ENCODE measurements at places on chromosomes 5 and 9.

DNA sequence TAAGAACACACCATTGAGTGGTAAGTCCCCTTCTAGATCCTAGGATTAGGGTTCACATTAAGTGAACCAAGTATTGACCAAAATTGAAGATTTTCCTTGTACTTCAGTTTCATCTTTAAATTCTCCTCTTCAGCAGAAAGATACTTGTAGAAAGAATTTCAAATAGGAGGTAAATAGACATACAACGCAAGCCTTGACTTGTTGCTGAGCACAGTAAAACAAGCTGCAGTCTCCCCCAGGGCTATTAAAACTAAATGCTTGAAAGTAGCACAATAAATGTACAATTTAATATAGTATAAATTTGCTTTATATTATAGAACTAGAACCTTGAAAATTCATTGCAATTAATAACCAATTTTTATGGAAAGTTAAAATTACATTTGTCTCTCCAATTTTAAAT is 170.1 kb upstream of the TARS1 start:
- no peak for DNase-seq

GRCh38 chr9:136900988-136901515 is 14.7 kb downstream of the TRAF2 start:
- DNase-seq = no peak

GRCh38 chr9:76302947-76303550 is 91.2 kb downstream of the RFK start:
- DNase-seq = peak; percentile 86

DNA sequence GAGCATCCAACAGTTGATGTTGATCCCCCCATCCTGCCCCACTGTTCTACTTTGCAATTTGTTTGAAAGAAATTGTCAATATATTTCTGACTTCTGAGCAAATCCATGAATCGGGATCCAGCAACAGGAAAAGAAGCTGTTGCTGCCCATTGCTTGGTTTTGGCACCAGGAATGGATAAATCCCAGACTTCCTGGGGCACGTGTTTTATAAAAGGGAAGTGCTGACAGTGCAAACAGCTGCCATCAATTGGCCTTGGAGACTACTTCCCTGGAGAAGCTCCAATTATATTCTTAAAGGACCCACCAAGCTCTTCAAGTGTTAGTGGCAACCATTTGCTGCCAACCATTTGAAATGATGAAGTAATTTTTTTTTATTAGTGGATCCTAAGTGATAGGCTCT is 13.7 kb downstream of the STK32A start:
- no peak for DNase-seq

- DNase-seq = peak; percentile 96
Observed at GRCh38 chr5:32504989-32505596, 60.6 kb upstream of the ZFR start.

- DNase-seq = no peak
Observed at GRCh38 chr5:15353086-15353645, 146.8 kb upstream of the FBXL7 start.

DNA sequence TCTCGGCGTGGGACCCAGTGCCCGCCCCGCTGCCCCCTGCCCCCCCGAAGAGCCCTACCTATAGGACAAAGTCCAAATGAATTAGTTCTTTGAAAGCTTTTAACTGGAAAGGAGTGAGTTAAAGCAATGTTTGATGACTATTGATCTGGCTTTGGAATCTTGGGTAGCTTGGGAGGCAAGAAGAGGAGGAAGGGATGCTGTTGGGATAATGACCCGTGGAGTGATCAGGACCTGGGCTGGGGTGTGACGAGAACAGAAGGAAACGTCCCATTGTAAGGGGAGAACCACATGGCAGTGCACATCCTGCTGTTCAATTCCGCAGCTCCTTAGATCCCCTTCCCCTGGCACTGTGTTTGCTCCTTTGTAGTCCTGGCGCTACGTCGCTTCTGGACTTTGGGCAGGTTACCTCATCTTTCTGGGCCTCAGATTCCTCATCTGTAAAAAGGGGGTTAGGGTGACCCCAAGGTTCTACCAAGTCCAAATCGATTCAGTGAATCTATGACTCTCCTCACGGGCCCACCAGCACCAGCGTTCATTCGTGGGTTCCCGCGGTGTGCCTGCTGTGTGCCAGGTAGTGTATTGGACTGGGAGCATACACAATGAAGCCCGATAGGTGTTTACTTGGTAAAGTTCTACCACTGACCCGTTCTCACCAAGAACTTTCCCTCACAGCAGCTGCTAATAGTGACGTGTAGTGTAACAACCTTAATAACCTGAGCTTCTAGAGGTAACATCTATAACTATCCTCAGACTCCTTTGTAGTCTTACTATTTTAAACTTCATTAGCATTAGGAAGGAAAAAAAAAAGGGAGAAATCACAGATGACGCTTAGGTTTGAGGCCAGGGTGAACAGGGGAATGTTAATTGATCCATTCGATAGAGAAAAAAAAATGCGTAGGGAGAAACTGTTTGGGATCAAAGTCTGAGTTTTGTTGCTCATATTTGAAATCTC is 1.1 kb upstream of the NADK2 start:
- DNase-seq = no peak

- no peak for DNase-seq
Observed at GRCh38 chr5:139186261-139186660, 11.9 kb downstream of the SIL1 start.

DNA sequence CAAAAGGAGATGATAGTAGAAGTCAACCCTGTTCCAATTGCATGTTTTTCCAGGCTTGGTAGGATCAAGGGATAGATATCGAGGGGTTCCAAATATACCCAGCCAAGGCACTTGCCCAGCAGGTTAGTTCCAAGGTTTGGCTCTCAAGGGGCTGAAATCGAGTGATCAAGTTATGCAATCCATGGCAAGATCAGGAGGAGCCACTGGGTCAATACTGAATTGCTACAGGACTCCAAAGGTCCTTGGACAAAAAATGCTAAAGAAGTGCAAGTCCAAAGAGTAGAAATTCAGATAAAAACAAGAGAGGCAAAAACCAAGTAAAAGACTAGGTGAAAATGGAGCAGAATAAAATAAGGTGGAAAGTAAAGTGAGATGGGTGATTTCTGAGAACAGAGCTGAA is 179.1 kb upstream of the RFX3 start:
- no peak for DNase-seq

- DNase-seq = no peak
Observed at GRCh38 chr5:151578326-151579025, 12.7 kb downstream of the FAT2 start.

GRCh38 chr9:130963337-130963908 is 24.4 kb upstream of the FIBCD1 start:
- no peak for DNase-seq

DNA sequence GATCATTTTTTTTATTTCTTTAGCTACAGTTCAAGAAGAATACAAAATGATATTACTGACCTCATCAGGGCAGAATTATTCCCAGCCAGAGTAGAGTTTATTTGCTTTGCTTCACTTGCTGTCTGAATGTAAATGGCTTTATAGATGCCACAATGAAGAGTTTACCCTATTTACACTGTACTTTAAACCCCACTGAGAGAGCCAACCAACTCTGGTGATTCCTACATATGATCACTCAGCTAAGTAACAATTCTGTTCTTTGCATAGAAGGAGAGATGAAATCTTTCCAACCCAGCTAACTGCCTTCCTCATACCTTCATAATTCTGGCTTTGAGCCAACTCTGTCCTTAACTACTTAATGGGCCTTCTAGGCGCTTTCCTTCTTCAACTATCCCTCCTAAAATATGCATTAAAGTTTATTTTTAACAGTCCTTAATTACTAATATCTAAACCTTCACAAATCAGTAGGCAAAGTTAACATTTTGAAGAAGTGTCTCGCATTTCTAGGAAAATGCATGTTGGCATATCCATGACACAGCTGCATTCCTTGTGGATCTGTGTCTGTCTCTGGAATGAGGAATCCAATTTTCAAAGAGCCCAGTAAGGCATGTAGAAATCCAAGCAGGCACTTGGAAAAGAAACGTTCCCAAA is 284.8 kb upstream of the GRAMD2B start:
- peak; percentile 60 for DNase-seq

GRCh38 chr9:19122490-19123042 is 4.7 kb downstream of the PLIN2 start:
- no peak for DNase-seq

GRCh38 chr9:88814577-88814976 is 176.7 kb upstream of the S1PR3 start:
- peak; percentile 95 for DNase-seq

DNA sequence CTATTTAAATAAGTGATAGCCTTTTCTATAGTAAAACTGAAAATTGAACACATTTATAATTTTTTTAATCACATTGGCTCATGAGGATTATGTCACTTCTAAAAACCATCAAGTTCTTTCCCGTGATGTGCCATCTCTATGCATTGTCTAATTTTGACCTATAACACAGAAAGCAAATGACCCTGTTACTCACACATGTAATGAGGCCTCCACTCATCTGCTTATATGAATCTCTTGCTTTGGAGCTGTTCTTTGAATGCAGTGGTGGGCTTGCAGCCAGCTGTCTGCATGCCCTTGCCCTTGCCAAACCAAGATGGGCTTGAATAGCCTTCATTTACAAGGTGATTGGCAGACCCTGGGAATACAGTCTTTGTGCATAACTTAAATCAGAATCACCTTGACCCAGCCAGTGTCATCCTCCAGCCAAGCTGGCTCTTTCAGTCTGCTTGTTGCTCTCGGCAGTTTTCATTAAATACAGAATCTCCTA is 163.2 kb downstream of the TRIO start:
- no peak for DNase-seq

DNA sequence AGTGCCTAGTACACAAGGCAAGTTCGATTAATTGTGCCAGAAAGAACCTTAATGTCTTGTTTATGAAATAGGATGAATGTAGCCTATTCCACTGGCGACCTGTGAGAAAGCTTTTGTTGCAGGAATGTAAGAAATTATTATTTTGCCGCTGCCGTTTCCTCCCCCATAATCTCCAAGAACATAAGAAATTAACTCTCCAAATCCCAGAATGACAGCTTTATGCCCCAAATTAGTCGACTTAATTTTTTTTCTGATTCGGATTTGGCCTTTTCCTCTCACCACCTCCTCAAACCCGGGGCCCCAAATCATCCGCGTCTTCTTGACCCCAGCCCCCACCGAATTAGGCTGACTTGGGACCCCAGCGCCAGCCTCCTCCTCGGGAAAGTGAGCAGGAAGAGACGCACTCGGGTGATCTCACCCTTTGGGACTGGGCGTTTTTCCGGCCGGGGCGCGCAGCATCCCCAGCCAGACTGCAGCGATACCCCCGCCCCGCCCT is 682 bp upstream of the SPTAN1 start:
- DNase-seq = no peak

- no peak for DNase-seq
Observed at GRCh38 chr5:132480546-132480892, 10.1 kb downstream of the IRF1 start.

GRCh38 chr9:106960258-106960657 is 97.3 kb downstream of the ZNF462 start:
- DNase-seq = no peak

DNA sequence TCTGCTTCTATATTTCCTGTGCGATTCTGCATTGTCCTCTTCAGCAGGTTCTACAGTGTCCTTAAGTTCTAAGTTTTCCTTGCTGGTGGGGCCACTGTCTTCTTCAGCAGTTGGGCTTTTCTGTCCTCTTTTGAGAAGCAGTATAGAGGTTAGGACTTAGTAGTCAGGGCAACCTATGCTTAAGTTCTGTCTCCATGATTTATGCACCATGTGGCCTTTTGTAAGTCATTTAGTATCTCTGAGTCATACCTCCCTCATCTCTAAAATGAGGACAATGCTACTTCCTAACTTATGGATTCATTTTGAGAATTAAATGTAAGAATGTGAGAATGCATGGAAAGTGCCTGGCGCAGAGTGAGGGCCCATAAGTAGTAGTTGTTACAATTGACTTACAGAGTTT is 46.8 kb downstream of the GRIN3A start:
- no peak for DNase-seq

DNA sequence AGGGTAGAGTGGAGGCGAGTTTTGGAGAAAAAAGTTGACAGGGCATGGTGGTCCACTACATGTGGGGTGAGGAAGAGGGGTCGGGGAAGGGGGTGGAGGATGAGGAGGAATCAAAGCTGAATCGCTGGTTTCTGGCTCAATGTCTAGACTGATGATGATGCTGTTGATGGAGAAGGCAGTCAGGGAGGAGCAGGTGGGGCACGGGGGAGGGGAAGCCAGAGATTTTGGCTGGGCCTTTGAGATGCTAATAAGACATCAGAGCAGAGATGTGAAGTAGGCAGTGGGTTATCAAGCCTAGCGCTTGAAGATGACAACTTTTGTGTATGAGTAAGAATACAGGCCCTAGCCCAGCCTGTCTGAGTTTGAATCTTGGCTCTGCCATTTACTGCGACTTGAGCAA is 32.4 kb upstream of the TTC23L start:
- DNase-seq = no peak

DNA sequence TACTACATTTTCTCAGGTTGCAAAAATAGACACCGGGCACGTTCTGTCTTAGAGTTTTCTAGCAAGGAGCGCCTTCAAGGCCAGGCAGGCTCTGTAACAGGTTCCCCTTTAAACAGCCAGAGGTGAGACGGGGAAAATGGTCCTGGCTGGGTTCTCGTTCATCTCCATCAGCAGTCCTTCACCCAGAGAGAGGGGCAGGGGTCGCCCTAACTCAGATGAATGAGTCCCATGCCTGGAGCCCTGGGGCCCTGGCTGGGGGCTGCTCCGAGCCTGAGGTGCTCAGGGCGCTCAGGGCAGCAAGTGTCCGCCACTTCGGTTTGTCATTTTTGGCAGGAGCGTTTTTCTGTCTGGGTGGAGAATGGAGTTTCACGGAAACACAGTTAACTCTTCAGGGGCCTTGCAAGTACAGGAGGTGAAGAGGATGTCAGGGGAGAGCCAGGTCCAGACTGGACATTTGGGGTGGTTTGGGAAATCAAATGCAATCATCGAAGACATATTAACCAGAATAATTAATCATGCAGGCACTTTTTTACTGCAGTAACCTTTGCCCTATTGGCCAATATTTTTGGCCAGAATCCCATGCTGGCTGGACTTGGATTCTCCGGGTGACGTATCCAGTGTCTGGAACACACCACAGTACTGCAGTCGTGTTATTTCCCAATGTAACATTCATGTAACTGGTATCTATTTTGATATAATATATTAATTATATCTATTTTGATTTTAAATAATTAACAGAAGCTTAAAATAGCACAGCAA is 2.9 kb downstream of the NTNG2 start:
- no peak for DNase-seq

GRCh38 chr5:131825404-131826013 is 28.7 kb upstream of the FNIP1 start:
- DNase-seq = no peak

All from adipocyte (in vitro differentiated cells).